ENCODE measurements at places on chromosomes 5 and 9. TPM values are rescaled to one million over a fixed set of nuclear protein-coding genes. Genes with fewer than 3 reads are reported as not detected.

GRCh38 chr9:89442501-89442978, 55.4 kb downstream of the SEMA4D start:
- H3K36me3 ChIP-seq: no peaks in the 10 kb centered on the region
- H3K4me1 ChIP-seq: peaks cover 84% of the 10 kb centered on the region
- H3K4me3 ChIP-seq: no peak overlapping the region
- DNase-seq: no peak

Gene CCNI2
- 10.1 TPM for total RNA-seq

GRCh38 chr9:135992486-135993408, 31.6 kb upstream of the UBAC1 start:
- DNase-seq: peak; percentile 35
- peak overlapping the region; percentile 35 for H3K27ac ChIP-seq
- peaks cover 17% of the 10 kb centered on the region for H3K4me1 ChIP-seq
- H3K36me3 ChIP-seq: no peaks in the 10 kb centered on the region

DNA sequence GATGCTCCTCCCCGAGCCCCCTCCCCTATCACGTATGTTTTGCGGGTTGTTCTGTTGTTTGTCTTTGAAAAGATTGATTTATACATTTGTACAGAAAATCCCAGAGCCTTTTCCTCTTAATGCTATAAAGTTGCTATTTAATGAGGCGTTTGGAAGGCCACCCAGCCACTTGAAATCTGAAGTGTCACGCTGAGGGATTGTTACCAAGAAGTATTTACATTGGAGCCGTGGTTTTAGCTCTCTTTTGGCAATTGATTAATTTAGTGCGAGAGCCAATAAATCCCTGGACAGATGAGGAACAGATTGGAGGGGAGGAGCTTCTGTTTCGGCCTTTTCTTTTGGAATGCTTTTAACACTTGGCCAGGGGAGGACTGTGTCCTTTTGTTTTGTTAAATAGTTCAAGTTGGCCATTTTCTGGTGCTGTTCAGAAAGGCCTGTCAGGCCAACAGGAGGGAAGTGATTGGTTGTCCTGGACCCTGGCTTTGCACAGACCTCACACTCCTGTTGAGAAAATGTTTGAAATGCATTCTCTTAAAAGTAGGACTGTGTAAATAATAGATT, 250.2 kb downstream of the PDZD2 start:
- H3K36me3 ChIP-seq: no peaks in the 10 kb centered on the region
- no peak overlapping the region for H3K27ac ChIP-seq
- H3K4me3 ChIP-seq: no peak overlapping the region
- no peak for DNase-seq
- H3K27me3 ChIP-seq: no peaks in the 10 kb centered on the region

DNA sequence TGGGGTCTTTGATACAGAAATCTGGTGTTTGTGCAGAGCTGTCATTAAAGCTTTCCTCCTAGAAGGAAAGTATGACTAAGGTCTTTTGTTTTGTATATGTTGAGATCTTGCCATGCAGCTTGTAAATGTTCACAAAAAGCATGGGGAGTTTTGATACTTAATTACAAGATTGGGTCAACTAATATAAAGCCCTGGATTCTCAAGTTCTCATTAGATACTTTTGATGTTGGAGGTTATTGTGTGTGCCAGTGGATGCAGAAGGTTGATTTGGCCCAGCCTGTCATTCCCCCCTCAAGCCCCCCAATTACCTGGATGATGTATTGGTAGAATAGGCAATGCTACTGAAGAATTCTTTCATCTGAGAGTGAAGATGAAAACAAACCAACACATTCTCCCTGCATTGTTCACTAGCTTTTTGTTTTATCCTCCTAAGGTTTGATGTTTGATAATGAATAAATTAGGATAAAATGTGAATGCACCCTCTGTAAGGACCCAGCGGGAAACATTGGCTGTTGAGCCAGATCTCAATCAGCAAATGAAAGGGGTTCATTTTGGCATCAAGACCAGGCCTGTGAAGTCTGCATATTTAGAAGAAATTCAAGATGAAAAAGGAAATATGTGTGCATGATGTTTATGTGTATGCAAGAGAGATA, 61.9 kb upstream of the ADAMTS19 start:
- no peak for DNase-seq
- no peak overlapping the region for H3K27ac ChIP-seq
